Naive B cell (primary cell): ENCODE measurements at places on chromosomes 4 and X.

DNA sequence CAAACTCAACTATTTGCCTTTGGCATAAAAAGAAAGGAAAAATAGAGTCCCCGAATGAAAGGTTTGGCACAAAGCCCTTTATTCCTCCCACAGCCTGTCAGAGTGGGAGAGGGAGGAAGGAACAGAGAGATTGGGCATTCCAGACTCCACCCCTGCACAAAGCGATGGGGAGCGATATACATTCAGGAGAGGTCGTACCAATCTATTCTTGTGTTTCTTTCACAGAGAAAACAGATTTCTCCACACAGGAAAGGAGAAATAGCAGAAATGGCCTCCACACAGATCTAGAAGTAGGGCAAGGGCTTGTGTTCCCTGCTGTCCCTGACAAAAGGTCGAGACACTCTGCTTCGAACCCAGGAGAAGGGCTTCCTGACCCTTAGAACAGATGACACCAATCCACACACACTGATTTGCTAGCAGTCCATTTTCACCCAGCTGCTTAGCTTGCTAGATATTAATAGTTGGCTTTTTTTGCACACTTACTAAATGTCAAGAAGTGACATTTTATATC lies 197.4 kb downstream of the MAML3 start:
- DNase-seq, result no peak
- H3K4me3 ChIP-seq, result no peak overlapping the region

DNA sequence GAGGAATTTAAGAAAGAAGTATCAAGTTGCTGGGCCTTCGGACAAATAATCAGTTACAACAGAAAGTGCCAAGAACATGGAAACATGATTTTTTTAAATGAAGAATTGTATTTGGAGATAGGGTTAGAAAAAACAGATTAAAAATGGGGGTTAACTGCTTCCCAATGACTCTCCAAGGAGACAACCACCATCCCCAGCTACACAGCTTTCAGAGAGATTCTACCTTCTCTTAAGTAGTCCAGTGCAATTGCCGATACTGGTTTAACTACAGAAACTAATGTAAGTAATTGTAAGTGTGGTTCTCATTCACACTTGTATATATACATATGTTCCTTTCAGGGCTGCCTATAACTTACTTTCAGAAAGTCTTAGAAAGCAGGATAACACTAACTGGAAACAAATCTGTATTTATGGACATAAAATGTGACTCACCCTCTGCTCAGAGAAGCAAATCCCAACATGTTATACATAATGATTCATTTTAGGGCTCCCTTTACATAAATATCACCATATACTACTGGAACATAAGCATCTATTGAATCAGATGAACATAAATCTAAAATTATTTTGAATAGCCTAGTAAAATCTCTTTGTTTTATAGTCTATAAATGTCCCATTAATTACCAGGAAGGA lies 248.9 kb upstream of the UGT8 start:
- H3K4me1 ChIP-seq, result no peaks in the 10 kb centered on the region
- H3K27ac ChIP-seq, result no peak overlapping the region
- H3K4me3 ChIP-seq, result no peak overlapping the region
- H3K36me3 ChIP-seq, result peaks cover 5% of the 10 kb centered on the region
- DNase-seq, result no peak
- peaks cover 7% of the 10 kb centered on the region for H3K27me3 ChIP-seq

GRCh38 chr4:15688051-15688450 lies 6.4 kb downstream of the FAM200B start:
- DNase-seq, result no peak
- H3K4me3 ChIP-seq, result no peak overlapping the region
- H3K27ac ChIP-seq, result no peak overlapping the region
- H3K27me3 ChIP-seq, result no peaks in the 10 kb centered on the region
- peaks cover 9% of the 10 kb centered on the region for H3K36me3 ChIP-seq

GRCh38 chrX:154721155-154721554 lies 29.7 kb downstream of the GAB3 start:
- H3K4me1 ChIP-seq, result peaks cover 28% of the 10 kb centered on the region
- DNase-seq, result no peak
- H3K27ac ChIP-seq, result no peak overlapping the region
- H3K4me3 ChIP-seq, result no peak overlapping the region
- no peaks in the 10 kb centered on the region for H3K27me3 ChIP-seq

GRCh38 chr4:107066621-107067020 lies 30.5 kb upstream of the DKK2 start:
- H3K4me1 ChIP-seq, result no peaks in the 10 kb centered on the region
- DNase-seq, result no peak
- H3K36me3 ChIP-seq, result no peaks in the 10 kb centered on the region
- H3K27me3 ChIP-seq, result no peaks in the 10 kb centered on the region
- no peak overlapping the region for H3K27ac ChIP-seq

DNA sequence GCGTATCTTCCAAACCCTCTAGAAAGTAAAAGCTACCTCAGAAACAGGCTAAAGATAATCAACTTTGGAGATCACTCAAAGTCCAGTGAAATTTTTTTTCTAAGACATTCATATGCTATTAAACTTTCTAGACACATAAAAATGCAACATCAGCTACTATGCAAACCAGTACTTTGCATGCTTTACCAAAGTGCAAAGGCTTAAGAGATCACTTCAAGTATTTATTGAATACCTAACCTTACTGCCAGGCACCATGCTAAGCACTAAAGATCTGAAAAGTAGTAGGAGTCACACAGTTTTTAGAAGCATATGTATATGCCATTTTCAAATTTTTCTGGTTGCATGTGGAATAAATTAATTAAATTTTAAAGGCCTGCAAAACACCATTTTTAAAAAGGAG lies 115.8 kb downstream of the THOC2 start:
- no peak overlapping the region for H3K27ac ChIP-seq
- no peak overlapping the region for H3K4me3 ChIP-seq
- H3K36me3 ChIP-seq, result peaks cover 11% of the 10 kb centered on the region
- H3K4me1 ChIP-seq, result no peaks in the 10 kb centered on the region

GRCh38 chrX:7242613-7243012 lies 94.7 kb upstream of the PUDP start:
- DNase-seq, result no peak
- no peak overlapping the region for H3K4me3 ChIP-seq
- H3K4me1 ChIP-seq, result peaks cover 13% of the 10 kb centered on the region
- H3K27ac ChIP-seq, result no peak overlapping the region

DNA sequence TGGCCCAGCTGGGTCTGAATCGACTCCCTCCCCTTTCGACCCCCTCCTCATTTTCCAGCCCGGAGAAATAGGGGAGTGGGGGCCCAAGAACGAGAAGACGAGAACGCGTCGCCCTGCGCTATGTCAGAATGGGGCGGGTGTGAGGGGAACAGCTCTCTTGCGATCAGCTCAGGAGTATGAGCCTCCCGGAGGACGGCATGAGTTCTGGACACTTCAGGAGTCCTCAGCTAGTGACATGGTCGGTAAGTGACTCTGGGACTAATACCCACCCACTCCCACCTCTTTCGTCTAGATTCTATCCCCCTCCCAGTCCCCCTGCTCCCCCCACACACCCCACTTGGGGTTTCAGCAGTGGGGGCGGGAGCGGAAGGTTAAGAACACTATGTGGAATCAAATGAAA lies 944 bp downstream of the KLF8 start:
- no peaks in the 10 kb centered on the region for H3K27me3 ChIP-seq
- H3K27ac ChIP-seq, result peak overlapping the region; percentile 91
- no peak for DNase-seq

DNA sequence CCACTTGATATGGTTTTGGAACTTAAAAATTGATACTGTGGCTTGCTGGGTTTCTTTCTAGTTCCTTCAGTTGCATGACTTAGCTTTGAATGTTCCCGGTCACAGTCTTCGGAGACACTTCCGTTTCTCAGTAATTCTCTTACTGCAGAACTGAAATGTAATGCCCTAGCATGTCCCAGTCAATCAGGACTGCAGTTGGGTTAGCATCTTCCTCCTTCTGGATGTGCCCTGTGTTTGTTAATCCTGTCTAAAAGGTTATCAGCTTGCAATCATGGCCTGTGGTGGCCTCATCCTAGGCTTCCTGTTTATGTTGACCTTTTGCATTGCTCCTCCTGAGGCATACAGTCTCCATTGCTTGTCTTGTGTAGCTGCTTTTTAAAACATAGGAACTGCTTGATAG lies 275.9 kb downstream of the ARHGAP10 start:
- no peak overlapping the region for H3K27ac ChIP-seq
- no peaks in the 10 kb centered on the region for H3K27me3 ChIP-seq
- no peak overlapping the region for H3K4me3 ChIP-seq
- no peaks in the 10 kb centered on the region for H3K36me3 ChIP-seq
- no peak for DNase-seq
- no peaks in the 10 kb centered on the region for H3K4me1 ChIP-seq

DNA sequence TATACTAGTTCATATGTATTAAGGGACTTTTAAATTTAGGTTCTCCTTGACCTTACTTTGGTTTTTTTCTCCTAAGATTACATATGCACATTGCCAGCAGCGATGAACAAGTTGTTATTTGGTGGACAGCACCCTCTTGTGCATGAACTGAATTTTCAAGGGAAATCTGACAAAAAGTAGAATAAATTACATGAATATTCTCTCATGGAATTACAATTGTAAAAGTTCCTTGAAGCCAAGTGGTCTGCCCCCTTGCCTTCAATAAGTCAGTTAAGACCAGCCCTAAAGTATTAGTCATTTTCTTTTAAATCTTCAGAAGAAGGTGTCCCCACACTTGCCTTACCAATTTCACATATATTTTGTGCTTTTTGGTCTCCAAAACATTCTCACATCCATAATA lies 30.7 kb upstream of the SMARCA5 start:
- H3K4me1 ChIP-seq, result no peaks in the 10 kb centered on the region
- peak; percentile 40 for DNase-seq
- H3K4me3 ChIP-seq, result no peak overlapping the region
- H3K27me3 ChIP-seq, result no peaks in the 10 kb centered on the region
- no peaks in the 10 kb centered on the region for H3K36me3 ChIP-seq
- no peak overlapping the region for H3K27ac ChIP-seq

- H3K4me1 ChIP-seq, result peaks cover 39% of the 10 kb centered on the region
These were observed 569.3 kb upstream of the DIPK2B start for GRCh38 chrX:45769761-45770582.

- H3K27ac ChIP-seq, result no peak overlapping the region
- no peaks in the 10 kb centered on the region for H3K27me3 ChIP-seq
- DNase-seq, result no peak
- no peak overlapping the region for H3K4me3 ChIP-seq
- no peaks in the 10 kb centered on the region for H3K36me3 ChIP-seq
These were observed 21.1 kb upstream of the RHOXF1 start for GRCh38 chrX:120136840-120137239.

GRCh38 chrX:10972706-10973105 lies 138.4 kb upstream of the HCCS start:
- DNase-seq, result no peak
- no peak overlapping the region for H3K27ac ChIP-seq
- H3K27me3 ChIP-seq, result no peaks in the 10 kb centered on the region
- no peaks in the 10 kb centered on the region for H3K36me3 ChIP-seq
- no peak overlapping the region for H3K4me3 ChIP-seq
- no peaks in the 10 kb centered on the region for H3K4me1 ChIP-seq

DNA sequence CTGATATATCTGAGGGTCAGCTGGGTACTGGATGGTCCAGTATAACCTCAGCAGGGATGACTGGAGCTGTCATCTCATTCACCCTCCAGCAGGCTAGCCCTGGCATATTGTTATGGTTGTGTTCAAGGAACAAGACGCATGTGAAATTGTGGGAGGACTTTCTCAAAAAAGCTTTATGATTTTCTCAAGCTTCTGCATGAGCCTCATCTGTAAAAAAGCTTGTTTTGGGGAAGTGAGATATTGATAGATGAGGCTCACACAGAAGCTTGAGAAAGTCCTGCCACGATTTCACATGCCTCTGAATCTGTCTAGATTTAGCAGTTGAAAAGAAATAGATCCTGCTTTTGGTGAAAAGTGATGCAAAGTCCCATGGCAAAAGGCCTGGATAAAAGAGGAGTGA lies 93.4 kb downstream of the SPCS3 start:
- no peaks in the 10 kb centered on the region for H3K27me3 ChIP-seq
- H3K4me1 ChIP-seq, result no peaks in the 10 kb centered on the region
- DNase-seq, result no peak

- peak overlapping the region; percentile 98 for H3K4me3 ChIP-seq
- DNase-seq, result no peak
- H3K27me3 ChIP-seq, result no peaks in the 10 kb centered on the region
- H3K36me3 ChIP-seq, result no peaks in the 10 kb centered on the region
These were observed 1.1 kb downstream of the FBXL5 start for GRCh38 chr4:15653864-15654592.

GRCh38 chr4:106647451-106647850 lies 278.9 kb upstream of the GIMD1 start:
- no peak for DNase-seq
- no peak overlapping the region for H3K27ac ChIP-seq
- no peak overlapping the region for H3K4me3 ChIP-seq
- no peaks in the 10 kb centered on the region for H3K27me3 ChIP-seq
- no peaks in the 10 kb centered on the region for H3K4me1 ChIP-seq
- no peaks in the 10 kb centered on the region for H3K36me3 ChIP-seq

DNA sequence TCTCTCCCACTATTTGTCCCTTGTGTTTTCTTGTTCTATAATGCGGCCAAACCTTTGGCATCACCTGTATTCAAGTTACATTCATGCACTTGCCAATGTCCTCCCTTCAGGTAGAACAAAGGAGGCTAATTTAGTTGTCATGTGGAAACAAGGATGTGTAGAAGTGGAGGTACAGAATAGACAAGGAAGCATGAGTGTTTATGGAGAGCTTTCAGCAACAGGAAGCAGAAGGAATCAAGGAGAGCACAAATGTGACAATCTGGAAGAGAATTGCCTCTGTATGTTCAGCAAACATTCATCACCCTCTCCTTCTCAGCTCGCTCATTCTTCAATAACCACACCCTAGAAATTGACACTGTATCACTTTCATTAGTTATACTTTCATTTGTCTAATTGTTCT lies 103.4 kb downstream of the SLC7A11 start:
- no peak overlapping the region for H3K27ac ChIP-seq
- H3K4me3 ChIP-seq, result no peak overlapping the region
- H3K36me3 ChIP-seq, result no peaks in the 10 kb centered on the region
- no peak for DNase-seq
- H3K4me1 ChIP-seq, result no peaks in the 10 kb centered on the region
- peaks cover 18% of the 10 kb centered on the region for H3K27me3 ChIP-seq
